GM06990 (cell line): ENCODE measurements at places on chromosomes 1 and 21.

DNA sequence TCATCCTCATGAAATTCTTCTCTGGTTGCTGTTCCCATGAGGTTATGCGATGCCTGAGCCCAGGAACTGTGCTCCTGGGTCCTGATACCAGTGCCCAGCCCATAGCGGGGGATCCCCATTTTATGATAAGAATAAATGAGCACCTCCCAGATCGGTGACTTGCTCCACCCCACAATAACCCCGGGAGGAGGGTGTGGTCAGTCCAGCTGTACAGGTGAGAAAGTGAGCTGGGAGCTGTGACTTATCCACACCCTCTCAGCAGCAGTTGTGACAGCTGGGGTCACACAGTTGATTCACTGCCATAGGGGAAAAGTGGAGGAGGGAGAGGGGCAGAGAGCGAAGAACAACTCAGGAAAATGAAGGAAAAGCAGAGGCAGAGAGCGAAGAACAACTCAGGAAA lies 33.4 kb downstream of the OR2G3 start:
- DNase-seq = no peak

- DNase-seq = no peak
These were observed 8.5 kb upstream of the ARHGAP29 start for GRCh38 chr1:94245747-94246438.

DNA sequence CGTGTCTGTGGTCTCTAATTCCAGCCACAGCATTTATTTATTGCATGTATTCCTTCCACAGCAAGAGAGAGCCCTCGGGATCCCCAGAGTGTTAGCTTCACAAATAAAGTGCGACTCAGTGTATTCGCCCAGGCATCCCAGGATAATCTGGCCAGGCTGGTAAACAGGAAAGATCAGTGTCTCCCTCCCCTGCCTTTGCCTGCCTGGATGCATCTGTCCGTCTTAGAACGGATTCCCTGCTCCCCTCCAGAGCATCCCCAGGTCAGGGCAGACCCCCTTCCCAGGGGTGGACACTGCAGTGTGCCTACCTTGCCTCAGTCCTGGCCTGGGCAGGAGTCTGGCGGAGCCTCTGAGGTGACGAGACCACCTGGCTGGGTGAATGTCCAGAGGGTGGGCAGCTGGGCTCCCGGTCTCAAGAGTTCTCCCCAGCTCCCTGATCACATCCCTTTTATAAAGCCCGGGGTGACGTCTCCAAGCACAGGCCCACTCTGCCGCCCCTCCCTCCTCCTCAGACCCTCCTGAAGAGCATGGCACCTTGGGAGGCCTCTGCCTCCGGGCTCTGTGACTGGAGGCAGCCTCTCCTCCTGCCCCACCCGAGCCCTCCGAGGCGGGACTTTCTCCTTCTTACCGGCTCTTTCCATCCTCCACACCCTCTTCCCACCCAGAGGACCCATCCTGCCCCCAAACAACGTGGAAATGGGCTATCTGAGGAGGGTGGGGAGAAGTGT lies at the start of gene KISS1:
Gene KISS1 (minus strand): TSS at position 424 of the 728 bp plus-strand sequence. CDS start 3,615 bp downstream, outside the sequence.
- no peak for DNase-seq

GRCh38 chr1:204325944-204326343 lies 33.8 kb downstream of the PLEKHA6 start:
- DNase-seq = no peak

- no peak for DNase-seq
These were observed 418.0 kb upstream of the PKN2 start for GRCh38 chr1:88266051-88266450.

GRCh38 chr1:160546942-160547341 lies 23.9 kb upstream of the SLAMF6 start:
- no peak for DNase-seq

GRCh38 chr1:36160949-36161485 lies 5.1 kb downstream of the MAP7D1 start:
- peak; percentile 79 for DNase-seq

GRCh38 chr1:156477526-156478249 lies 22.9 kb downstream of the MEF2D start:
- DNase-seq = no peak
